WERI-Rb-1 (cell line): ENCODE measurements at places on chromosomes 11 and 22.

DNA sequence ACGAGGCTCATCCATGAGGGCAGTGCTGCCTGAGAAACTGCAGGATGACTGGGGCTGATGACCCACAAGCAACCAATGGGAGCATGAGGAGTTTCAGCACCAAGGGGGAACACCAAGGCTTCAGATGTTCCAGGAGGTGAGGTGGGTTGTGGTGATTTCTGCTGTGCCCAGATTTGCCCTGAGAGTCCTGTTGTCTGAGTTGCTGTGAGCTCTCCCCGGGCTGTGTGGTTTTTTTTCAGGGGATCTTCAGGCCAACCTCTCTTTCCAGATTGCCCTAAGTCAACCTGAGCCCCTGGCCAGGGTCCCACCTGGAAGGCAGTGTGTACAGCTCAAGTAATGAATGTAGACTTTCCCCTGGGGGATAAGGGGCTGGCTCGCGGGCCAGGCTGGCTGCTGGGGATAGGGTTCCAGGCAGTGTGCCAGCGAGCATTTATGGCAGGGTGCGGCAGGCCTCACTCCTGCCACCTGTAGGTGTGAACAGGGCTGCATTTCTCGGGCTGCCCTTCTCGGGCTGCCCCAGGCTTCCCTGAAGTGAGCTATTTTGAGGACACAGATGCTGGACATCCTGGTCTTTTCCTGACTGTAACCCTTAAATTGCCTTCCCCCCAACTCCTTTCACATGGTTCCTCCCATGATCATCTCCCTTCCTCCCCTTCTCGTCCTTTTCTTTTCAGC is 9.8 kb downstream of the SLC22A6 start:
- peak; percentile 68 for DNase-seq

DNA sequence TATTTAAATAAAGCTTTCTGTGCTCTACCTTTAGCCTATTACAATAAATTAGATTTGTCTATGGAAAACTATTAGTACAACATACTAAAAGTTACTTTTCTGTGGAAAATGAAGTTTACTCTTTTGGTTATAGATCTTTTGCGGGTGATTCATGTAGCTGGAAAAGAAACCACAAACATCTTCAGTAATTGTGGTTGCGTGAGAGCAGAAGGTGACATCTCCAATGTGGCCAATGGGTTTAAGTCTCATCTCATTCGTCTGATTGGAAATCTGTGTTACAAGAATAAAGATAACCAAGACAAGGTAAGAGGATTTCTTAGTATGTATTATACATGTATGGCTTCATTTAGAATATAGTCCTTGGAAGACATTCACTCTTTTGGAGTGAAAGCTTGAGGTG is 68.6 kb downstream of the ATXN10 start:
- DNase-seq: no peak

DNA sequence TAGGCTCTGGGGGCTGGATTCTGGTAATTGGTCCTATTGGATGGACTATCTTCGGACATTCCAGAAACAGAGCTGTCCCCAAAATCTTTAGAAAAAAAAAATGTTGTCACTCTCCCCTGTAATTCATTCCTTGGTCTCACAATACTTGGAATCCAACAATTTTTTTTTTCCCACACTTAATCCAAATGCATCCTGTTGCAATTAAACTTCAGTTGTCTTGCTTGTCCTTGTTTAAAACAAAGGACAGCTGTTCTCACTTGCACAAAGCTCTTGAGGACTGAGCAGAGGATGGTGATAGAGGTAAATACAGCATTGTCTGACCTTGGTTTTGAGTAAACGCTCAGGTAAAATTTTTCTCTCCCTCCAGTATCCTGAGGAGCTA is 75.3 kb downstream of the SC5D start:
- DNase-seq: no peak

DNA sequence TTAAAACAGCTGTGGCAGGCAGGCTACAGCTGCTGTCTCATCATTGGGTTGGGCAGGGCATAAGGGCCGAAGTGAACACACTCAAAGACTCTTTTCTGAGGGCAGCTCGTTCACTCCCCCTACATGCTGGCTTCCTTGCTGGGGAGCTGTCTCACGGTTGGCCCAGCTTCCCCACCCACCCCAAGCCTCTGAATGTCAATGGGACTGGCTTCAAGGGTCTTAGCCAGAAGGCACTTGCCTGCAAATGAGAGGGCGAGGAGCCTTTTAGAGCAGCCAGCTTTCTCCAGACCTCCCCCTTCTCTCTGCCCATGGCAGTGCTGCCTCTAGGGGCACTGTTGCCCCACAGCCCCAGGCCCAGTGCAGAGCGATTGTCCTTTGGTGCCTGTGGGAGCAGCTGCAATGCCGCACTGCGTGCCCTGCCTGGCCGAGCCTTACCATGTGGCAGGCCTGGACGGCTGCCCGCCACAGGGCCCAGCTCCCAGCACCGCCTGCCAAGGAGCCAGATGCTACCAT is 94.7 kb upstream of the RASSF10 start:
- peak; percentile 31 for DNase-seq

DNA sequence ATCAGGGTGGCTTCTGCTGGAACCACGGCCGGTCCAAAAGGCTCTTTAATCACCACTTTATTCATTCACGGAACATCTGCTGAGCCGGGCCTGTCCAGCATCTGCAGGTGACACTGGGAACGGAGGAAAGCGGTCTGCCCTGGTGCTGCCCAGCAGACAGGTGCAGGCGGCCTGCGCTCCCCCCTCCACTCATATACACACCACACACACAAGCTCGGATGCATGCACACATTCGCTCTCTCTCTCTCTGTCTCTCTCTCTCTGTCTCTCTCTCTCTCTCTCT is 736.9 kb downstream of the BRD1 start:
- DNase-seq: no peak

DNA sequence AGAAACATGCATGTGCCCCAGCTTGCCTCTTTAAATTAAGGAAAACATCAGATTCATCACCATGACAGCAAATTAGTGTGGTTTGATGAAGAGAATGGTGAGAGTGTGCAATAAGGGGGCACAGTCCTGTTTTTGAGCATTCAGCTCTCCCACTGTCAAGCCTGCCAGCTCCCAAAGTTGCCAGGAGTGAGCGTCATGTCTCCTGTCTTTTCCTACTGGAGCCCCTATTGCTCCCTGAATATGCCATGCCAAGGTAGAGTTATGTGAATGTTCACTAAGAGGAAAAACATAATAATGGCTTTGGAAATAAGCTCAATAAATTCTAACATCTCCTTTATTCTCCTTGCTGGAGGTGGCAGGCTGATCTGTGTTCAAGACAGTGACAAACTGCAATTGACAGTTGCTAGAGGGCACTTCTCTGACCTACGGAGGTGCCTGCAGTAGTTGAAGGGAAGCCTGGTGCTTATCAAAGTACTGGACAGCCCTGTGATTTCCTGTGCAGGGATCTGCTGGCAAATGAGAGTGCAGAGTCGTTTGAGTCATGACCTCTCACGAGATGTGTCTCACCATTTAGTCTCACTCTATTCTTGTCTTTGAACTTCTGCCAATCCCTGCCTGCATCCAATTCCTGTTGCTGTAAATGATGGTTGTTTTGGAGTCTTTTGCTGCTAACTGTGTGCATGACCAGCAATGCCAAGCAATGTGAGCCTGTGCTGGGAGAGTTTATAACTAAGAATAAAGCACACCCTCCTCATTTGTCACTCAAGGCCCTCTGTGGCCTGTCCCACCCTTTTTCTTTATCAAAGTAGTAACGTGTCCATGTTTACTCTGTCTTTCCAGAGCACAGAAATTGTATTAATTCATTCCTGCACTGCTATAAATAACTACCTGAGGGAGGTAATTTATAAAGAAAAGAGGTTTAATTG is 34.8 kb downstream of the MRGPRX2 start:
- DNase-seq: no peak

GRCh38 chr11:2818503-2818902 is 67.1 kb downstream of the CDKN1C start:
- no peak for DNase-seq

DNA sequence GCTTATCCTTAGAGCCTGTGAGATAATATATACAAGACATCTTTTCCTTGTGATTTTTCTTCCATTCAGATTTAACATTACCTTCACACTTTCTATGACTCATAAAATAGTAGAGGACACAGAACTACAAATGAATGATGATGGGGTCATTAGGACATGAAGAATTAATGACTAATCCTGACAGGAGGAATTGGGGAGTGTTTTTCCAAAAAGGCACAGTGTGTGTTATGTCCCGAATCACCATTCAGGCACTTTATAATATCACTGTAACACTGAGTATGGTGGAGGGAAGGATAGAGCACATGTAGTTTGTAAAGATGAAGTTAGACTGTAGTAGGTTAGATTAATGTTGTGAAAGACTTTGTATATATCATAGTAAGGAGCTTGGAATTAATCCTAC is 391.3 kb downstream of the JRKL start:
- no peak for DNase-seq

GRCh38 chr11:13831696-13832095 is 130.8 kb upstream of the SPON1 start:
- DNase-seq: peak; percentile 19

- DNase-seq: no peak
Measured at GRCh38 chr22:47686594-47687345, 924.3 kb downstream of the TBC1D22A start.

GRCh38 chr11:109123816-109124787 is 297.9 kb upstream of the C11orf87 start:
- DNase-seq: no peak

DNA sequence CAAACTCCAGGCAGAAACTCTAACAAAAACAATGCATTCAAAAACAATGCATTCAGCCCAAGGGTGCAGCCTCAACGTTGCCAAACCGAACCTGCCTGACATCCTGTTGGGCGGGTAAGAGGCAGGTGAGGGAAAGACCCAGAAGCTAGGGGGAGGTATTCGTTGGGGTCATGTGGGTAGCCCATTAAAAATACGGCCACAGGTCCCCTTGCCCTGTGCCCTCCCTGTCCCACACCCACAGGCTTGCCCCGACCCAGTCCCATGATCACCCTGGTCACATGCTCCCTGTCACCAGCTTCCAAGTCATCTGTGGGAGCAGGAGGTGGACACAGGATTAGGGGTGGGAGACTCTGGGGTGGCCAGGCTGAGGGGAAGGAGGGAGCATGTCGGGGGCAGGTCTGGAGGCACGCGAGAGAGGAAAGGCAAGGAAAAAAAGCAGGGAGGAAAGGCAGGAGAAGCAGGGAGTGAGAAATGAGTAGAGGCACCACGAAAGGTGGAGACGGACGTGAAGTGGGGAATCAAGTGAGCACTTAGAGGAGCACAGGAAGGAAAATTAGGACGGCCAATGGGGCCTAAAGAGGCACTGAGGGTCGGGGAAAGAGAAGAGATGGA is 683 bp downstream of the PLA2G6 start:
- peak; percentile 39 for DNase-seq

- DNase-seq: no peak
Measured at GRCh38 chr11:35313760-35314153, 105.6 kb downstream of the SLC1A2 start.

DNA sequence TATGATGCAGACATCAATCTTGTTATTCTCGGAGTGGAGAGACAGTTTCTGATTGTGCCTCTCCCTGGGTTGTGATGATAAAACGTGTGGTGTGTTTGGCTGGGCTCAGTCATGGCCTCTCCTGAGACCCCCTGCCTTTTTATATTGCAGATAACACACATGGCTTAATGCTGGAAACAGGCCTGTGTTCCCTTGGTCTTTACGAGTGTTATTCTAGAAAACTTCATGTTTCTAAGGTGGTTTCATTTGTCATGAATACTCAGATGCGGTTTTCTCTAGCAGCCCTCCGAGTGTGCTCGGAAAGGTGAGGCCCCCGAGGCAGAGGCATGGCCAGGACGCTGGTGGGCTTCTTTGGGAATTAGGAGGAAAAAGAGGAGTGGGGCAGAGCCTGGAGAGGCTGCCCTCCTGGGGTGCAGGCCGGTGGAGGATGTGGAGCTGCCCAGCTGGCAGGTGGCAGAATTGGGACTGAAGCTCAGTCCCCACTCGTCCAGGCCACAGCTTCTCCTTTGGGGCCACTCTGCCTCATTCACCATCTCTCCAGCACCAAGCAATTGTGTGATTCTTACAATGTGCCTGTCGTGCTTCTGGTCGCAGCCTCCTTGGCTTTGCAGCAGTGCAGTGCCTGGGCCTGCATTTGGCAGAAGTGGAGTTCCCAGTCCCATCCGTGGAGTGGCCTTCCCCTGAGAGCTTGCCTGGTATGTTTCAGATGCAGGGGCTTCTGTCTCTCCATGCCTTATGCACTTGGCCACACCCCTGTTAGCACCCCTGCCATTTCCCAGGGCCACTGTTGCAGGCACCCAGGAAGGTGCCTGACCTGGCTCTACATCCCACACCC is 309.6 kb downstream of the TBC1D22A start:
- DNase-seq: no peak

GRCh38 chr11:66863428-66864125 is 6.7 kb downstream of the LRFN4 start:
- no peak for DNase-seq

DNA sequence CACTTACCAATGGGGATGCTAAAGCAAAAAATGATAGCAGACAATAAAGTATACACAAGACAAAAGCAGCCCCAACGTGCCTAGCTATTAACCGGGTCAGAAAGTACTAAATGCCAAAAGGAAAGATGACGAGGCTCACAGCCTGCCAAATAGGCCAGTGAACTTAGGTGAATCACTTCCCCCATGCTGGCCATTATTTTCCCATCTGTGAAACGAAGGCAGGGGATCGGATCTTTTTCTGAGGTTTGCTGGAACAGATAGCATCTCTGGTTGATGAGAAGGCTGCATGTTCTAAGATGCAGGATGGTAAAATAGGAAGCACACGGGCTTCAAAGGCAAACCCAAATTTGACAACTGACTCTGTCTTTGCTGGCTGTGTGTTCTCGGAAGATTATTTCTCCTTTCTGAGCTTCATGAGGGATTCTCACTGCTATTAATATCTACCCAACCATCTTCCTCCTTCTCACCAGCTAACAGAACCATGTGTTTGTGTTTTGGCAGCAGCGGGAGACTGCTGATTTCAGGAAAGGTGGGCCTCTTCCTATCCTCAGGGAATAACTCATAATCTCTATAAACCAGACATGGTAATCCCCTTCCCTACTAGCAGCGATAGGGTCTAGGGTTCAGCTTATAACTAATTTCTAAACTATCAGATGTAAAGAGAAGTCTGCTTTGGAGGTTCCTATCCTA is 390.7 kb downstream of the LARGE1 start:
- no peak for DNase-seq

GRCh38 chr11:8566613-8567210 is 27.3 kb downstream of the STK33 start:
- DNase-seq: no peak

DNA sequence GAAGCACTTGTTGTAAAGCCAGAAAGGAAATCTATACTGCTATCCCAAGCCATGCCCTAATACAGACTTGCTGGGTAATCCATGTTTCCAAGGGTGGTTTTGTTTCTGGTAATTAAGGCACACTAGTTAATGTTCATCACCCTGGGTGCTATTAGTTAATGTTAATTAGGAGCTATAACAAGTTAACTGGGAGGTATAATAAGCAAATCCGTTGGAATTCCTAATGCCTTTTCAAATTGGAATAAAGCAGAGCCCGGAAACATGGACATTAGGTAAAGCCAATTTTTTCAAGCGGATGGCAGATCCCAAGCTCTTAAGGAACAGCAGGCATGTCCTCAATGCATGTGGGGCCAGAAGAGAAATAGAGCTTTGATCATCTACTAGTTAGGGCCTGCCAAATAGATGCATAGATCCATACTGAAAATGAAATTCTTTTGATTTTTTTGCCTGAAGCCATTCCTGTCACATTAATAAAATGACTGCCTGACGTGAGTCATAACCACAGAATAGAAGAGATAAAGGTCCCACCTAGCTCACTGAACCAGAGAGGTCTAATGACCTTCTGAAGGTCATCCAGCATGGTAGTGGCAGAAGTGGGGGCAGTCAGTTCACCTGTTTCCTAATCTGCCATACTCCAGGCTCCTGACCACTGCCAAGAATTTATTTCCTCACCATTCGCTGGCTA is 28.5 kb upstream of the CCDC34 start:
- DNase-seq: no peak
